ENCODE measurements at places on chromosomes 5 and 9. TPM values are rescaled to one million over a fixed set of nuclear protein-coding genes. Genes with fewer than 3 reads are reported as not detected.

The KIF24 gene
- total RNA-seq = 4.9 TPM

The SHISAL2B gene
- not detected for total RNA-seq

The ZER1 gene
- 28.5 TPM for total RNA-seq

The ALAD gene
- 30.5 TPM for total RNA-seq

The RAI14 gene
- 0.41 TPM for total RNA-seq

The GRM6 gene
- total RNA-seq = not detected

The KIF20A gene
- 66.2 TPM for total RNA-seq

The ANKRD31 gene
- total RNA-seq = 0.48 TPM

The ALDH1A1 gene
- not detected for total RNA-seq

The TMEM245 gene
- 22.3 TPM for total RNA-seq

The NUP214 gene
- 63.8 TPM for total RNA-seq

The PCDHGA4 gene
- 0.32 TPM for total RNA-seq

The SLC24A2 gene
- 0.13 TPM for total RNA-seq

The TCF7 gene
- 42.2 TPM for total RNA-seq

The SYNPO gene
- total RNA-seq = 0.37 TPM

The RANBP17 gene
- total RNA-seq = not detected

The GPR107 gene
- 28.1 TPM for total RNA-seq

The MAMDC4 gene
- total RNA-seq = 18.6 TPM

The FCN1 gene
- not detected for total RNA-seq

The TXNDC8 gene
- not detected for total RNA-seq

The LHX2 gene
- not detected for total RNA-seq

The NEUROG1 gene
- total RNA-seq = not detected

The PRR7 gene
- 13.6 TPM for total RNA-seq

The PCDHGB4 gene
- 0.06 TPM for total RNA-seq

The LEAP2 gene
- total RNA-seq = 1.8 TPM

The TAF7 gene
- total RNA-seq = 45.3 TPM

The TAF11L10 gene
- total RNA-seq = not detected
